ENCODE measurements at places on chromosomes 7 and 10. TPM values are rescaled to one million over a fixed set of nuclear protein-coding genes. Genes with fewer than 3 reads are reported as not detected.

Gene DNAJC12
- total RNA-seq: 2.2 TPM

Gene IGF2BP3
- not detected for total RNA-seq

DNA sequence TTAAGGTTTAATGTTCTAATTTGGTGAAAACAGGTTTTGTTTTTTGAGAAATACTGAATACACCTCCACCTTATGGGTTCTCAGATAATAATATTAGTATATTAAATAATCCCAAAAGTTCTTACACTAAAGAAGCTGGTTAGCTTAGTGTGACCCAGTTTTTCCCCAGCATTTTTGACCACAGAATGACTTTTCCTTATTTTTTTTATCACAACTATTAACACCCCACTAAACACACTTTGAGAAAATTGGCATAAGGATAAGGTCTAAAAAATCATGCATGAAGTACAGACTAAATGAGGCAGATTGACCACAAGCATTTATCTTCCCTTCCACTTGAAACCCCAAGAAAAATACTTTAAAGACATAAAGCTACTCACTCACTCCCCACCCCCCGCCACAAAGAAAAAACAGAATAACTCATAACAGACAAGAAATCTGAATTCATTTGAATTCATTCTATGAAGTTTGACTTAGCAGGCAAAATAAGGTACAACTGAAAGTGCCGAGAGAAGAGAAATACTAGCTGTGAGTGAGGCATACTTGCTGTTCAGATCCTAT lies 49.7 kb upstream of the WNT16 start:
- no peak for DNase-seq
- H3K4me1 ChIP-seq: peaks cover 4% of the 10 kb centered on the region
- H3K27me3 ChIP-seq: no peaks in the 10 kb centered on the region
- H3K36me3 ChIP-seq: no peaks in the 10 kb centered on the region

Gene CHCHD2
- 99.9 TPM for total RNA-seq

Gene PROSER2
- total RNA-seq: 4.2 TPM

- peaks cover 13% of the 10 kb centered on the region for H3K4me1 ChIP-seq
- H3K36me3 ChIP-seq: no peaks in the 10 kb centered on the region
- H3K27me3 ChIP-seq: no peaks in the 10 kb centered on the region
- peak overlapping the region; percentile 33 for H3K27ac ChIP-seq
- DNase-seq: no peak
These were observed 26.9 kb downstream of the MYPN start for GRCh38 chr10:68135922-68136792.

GRCh38 chr10:110335314-110336064 lies 30.8 kb upstream of the SMNDC1 start:
- no peaks in the 10 kb centered on the region for H3K4me1 ChIP-seq
- DNase-seq: no peak
- H3K36me3 ChIP-seq: no peaks in the 10 kb centered on the region
- no peak overlapping the region for H3K27ac ChIP-seq
- H3K27me3 ChIP-seq: no peaks in the 10 kb centered on the region

Gene NUTM2E
- total RNA-seq: not detected

DNA sequence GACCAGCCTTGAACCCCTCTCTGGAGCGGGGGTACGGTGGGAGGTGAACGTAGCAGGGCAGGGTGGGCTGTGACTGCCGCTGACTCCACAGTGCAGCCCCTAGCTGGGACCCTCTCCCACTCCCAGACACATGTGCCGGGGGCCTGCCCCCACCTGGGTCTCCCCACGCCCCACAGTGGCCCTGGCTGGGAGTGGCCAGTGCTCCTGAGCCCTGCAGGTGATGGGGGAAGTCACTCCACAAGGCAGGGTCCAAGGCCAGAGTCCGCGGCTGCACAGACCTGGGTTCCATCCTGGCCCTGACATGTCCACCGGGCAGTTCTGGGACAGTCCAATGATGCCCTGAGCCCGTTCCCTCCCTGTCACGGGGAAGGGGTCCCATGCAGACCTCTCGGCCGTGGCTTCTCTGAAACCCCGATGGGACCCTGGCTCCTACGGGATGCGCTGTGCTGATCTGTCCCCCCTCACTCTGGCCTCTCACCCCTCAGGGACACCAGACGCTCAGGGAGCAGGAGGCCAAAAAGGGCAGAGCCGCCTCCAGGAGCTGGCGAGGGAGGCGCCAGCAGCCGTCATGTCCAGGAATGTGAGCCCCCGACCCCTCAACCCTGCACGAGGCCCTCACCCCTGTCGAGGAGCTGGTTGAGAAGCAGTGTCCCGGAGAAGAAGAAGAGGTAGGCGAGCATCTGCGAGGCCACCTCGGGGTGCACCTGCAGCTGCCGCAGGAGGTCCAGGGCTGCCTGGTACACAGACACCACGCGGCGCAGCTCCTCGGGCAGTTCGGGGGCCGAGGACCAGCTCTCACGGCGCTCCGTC lies 40.4 kb downstream of the AP5Z1 start:
- H3K27ac ChIP-seq: no peak overlapping the region
- no peaks in the 10 kb centered on the region for H3K4me1 ChIP-seq
- H3K36me3 ChIP-seq: no peaks in the 10 kb centered on the region
- DNase-seq: no peak
- H3K4me3 ChIP-seq: no peak overlapping the region

DNA sequence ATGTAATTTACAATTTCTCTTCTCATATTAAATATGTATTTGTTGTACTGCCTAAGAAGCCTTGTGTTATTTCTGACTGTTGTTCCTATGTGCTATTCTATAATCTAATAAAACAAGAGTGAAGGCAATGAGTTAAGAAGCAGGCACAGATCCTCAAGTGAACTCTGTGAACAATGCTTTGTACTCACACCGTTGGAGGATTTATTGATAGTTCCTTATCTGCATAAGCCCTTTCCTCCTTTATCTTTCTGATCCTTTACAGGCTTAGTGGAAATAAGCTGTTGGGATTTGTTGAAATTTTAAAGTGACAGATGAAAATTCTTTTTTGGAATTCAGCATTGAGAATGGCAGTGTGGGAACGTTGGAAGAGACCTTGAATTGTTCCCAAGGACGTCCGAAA lies 329.6 kb upstream of the NPVF start:
- H3K4me3 ChIP-seq: no peak overlapping the region
- no peak for DNase-seq
- no peaks in the 10 kb centered on the region for H3K36me3 ChIP-seq
- H3K27ac ChIP-seq: no peak overlapping the region
- no peaks in the 10 kb centered on the region for H3K4me1 ChIP-seq

Gene C7orf57
- not detected for total RNA-seq

DNA sequence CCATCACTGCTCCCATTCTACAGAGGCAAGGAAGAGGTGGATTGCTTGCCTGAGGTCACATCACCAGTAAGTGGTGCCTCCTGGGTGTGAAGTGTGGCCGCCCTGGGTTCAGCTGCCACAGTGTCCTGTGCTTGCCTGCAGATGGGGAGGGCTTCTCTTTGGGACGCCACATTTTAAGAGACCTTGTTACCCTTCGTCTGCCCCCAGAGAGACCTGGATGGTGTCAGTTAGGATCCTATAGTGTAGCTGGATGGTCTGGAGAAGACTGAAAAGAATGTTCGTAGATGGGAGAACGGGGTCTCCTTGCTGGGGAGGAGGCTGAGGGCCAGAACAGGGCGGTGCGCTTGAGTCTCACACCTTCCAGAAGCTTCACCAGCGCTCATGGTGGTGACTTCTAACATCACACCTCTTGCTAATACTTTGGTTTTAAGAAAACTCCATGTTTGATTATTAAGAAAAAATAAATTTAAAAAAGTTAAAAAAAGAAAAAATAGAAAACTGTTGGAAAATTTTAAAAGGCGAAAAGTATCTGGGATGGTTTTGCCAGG lies 2.3 kb downstream of the DOCK1 start:
- no peaks in the 10 kb centered on the region for H3K36me3 ChIP-seq
- peaks cover 26% of the 10 kb centered on the region for H3K4me1 ChIP-seq
- DNase-seq: no peak
- H3K27ac ChIP-seq: no peak overlapping the region
